ENCODE measurements at places on chromosomes 4 and X.
A peak's percentile ranks its signal among the peaks of the same experiment; 100 is the strongest.

- no peak for DNase-seq
Measured at GRCh38 chr4:159444678-159445077, 341.8 kb downstream of the RAPGEF2 start.

DNA sequence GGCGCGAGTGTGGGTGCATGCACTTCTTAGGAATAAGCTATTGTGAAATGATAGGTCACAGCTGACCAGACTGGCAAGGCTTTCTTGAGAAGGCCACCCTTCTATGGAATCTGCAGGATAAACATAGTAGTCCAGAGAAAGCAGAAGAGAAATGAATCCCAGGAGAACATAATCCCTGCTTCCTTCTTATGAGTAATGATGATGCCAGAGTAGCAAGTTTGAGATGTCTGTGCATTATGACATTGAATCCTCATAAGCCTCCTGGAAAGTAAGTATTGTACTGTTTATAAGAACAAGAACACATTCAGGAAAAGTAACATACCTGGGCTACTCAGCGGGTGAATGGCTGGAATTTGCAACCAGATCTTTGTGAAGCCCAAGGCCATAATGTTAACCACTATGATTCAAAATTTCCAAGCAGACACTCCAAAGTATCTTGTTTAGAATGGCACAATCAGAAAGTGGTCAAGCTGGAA, 272.1 kb upstream of the HS3ST1 start:
- no peak for DNase-seq

DNA sequence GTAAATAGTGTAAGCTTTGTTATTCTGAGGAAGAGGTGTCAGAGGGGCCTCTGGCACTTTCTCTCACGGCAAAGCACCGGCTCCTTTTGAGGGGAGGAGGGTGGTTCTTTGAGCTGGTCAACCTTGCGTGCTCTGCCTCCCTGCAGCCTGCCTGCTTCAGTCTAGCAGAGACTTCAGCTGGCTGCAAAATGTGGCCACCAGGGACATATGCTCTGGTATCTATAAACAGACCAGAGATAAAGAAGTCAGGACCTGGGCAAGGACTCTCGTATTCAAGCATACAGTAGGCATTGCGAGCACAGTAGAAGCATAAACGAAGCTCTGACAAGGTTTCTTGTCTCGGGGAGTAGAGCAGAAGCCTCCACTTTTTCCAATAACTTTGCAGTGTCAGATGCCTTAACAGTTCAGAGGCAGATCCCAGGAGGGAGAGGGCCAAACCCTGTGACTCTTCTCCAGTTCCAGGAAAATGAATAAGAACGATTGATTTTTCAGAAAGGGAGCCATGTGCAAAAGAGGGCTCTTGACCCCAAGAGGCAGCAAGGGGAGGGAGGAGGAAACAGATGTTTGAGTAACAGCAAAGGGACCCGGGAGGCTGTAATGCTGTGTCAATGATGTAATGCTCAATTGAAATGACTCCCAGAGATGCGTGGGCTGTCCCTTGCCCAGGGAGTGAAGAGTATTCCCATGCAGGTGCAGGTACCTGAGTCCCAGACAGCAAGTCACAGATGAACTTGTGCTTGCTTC, 57.9 kb upstream of the TEX13D start:
- no peak for DNase-seq

DNA sequence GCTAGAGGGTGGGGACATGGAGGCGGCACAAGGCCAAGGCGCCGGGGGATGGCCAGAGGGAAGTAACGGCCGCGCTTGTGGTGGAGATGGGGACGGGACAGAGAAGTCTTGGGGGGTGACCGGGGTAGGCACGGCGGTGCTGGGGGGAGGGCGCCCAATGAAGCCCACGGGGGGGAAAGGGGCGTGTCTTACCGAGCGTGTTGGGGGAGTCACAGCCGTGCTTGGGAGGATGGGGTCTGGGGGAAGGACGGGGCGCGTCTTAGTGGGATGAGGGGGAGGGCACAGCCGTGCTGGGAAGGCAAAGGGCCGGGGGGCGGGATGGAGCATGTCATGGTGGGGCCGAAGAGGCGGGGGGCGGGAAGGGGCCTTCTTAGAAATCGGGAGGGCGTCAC, 952 bp downstream of the ARSD start:
- peak; percentile 9 for DNase-seq

- no peak for DNase-seq
Measured at GRCh38 chrX:73448379-73448778, 1.5 kb downstream of the CDX4 start.

GRCh38 chr4:146347822-146348221, 133.5 kb downstream of the REELD1 start:
- DNase-seq = no peak

- no peak for DNase-seq
Measured at GRCh38 chrX:25105221-25105620, 89.5 kb upstream of the ARX start.

- DNase-seq = peak; percentile 5
Measured at GRCh38 chrX:133921764-133922389, 63.5 kb downstream of the GPC3 start.

GRCh38 chr4:13182133-13182532, 302.0 kb downstream of the RAB28 start:
- no peak for DNase-seq

DNA sequence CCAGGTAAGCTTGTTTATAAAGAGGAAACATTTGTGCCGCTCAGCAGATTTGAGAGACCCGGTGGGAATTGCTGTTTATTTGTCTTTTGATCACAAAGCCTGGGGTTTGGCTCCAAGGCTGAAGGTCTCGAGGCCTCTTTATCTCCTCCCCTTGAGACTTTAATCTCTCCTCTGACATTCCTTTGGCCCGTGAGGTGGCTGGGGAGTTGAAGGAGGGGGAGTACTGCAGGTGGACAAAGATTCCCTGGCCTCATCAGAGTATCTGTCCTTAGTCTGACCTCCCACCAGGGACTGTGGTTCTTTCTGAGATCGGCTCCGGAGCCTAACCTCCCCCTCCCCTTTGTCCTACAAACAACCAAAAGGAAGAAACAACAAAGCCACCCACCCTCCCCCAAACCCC, 216.5 kb downstream of the MID1IP1 start:
- DNase-seq = no peak

DNA sequence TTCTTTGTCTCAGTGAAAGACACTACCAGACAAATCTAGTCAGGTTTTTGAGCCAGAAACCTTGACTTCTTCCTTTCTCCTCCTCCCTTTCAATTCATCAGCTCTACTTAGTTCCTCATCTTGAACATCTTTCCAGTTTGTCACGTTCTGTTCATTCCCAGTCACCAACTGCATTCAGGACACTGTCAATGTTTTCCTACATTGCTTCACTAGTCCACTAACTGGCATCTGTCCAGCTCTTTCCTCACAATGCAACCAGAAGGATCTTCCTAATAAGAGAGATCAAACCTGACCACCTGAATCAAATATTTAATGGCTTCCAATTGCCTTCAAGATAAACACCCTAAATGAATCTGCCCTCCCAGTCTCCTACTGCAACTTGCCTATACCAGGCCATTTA, 52.5 kb downstream of the SYNPO2 start:
- no peak for DNase-seq

DNA sequence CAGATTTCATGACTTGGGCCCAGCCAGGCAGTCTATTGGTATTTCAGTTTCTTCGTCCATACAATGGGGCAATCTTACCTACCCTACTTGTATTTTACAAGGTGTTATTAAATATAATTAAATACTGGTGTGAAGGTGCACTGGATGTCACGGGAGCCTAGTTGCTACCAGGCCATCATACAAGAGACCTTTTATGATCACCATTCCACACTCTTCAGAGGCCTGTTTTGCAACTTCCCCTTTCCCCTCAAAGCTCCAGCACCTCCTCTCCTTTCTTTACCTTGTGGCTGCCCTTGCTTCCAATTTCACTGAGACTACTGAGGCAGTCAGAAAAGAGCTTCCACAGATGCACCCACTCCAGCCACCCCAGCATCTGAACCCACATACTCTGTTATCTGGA, 93.8 kb upstream of the HELT start:
- DNase-seq = no peak

- no peak for DNase-seq
Measured at GRCh38 chr4:92305148-92305877, 1.5 kb downstream of the GRID2 start.

GRCh38 chrX:120753413-120754251, 122.0 kb downstream of the CT47B1 start:
- DNase-seq = no peak

GRCh38 chrX:10759141-10759799, 138.9 kb upstream of the MID1 start:
- no peak for DNase-seq

DNA sequence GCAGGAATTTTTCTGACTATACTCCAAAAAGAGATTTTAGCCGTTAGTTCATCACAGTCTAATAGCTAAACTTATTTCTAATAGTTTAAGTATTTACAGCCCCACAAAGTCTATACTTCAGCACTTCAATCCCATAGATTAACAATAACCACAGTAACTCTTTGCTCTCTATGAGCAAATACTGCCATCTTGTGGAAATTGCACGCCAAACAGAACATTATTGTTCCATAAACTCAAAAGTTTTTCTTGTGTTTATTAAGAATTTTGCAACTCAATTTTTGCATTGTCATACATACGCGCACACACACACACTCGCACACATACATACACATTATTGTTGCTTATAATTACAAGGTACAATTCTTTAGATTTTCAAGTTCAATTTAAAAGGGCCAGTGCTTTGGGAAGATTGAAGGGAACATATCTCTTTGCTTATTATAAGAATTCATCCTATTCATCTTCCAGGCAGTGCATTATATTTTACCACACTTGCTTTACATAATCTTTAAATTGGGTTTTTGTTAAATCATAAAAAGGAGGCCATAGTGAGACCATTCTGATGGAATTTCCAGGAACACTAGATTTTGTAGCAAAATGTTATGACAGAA, 63.8 kb upstream of the ATOH1 start:
- DNase-seq = peak; percentile 2

DNA sequence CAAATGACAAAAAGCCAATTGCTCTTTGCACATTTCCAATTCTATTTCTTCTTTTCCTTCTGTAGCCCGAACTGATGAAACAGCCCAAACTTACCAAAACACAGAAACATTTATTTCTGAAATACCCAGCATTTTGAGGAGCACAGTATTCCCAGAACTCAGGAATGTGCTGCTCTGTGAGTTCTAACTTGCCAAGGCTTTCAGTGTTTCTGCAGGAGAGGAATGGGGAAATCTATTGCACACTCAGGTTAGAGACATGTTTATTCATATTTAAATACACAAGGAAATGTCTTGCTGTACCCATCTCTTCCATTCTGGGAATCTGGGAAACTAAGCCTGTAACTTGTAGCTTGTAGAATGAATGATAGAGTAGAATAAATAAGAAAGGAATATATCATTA, 10.7 kb downstream of the TMPRSS11D start:
- no peak for DNase-seq

GRCh38 chr4:11271263-11271662, 157.4 kb downstream of the HS3ST1 start:
- no peak for DNase-seq

DNA sequence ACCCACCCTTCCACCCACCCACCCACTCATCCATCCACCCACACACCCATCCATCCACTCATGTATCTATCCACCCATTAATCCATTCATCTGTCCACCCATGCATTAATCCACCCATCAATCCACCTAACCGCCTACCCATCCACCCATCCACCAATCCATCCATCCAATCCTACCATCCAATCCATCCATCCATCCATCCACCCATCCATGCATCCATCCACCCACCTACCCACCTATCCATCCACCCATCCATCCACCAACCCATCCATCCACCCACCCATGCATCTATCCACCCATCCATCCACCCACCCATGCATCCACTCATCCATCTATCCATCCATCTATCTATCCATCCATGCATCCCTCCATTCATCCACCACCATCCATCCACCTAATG, 34.8 kb upstream of the AFAP1 start:
- DNase-seq = no peak

DNA sequence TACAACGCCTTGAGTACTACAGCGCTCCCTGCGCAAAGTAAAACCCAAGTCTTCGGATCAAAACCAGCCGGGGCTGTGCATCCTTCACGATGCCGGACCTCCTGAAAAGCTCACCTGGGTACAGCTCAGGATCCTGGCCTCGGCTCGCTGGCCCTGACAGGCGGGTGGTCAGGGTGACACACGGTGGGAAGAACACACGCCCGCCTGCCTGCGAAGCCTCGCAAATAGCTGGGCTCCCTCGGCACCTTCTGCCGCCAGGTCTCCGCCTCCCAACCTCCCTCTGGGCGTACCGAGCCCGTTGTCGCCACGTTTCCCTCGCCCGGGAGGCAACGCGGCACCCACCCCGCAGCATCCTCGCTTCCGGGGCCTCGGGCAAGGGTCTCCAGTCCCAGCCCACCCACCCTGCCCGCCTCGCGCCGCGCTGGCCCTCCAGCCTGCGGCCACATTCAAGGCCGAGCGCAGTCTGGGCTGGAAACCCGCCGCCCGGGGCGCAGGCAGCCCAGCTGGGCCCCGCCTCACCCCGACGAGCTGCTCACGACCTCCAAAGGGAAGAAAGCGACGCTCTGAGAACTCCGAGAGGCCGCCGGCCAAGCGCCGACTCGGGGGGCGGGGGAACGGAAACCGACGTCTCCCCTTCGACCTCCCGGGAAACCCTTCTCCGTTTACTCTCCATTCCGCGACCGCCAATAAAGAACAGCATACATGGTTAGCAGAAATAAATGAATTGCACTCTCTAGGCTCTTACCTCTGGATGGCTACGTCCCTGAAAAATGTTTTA, 511 bp downstream of the PPM1K start:
- DNase-seq = peak; percentile 23

GRCh38 chrX:567891-568290, 62.7 kb upstream of the SHOX start:
- no peak for DNase-seq

GRCh38 chrX:120302434-120302833, 8.8 kb downstream of the TMEM255A start:
- no peak for DNase-seq

DNA sequence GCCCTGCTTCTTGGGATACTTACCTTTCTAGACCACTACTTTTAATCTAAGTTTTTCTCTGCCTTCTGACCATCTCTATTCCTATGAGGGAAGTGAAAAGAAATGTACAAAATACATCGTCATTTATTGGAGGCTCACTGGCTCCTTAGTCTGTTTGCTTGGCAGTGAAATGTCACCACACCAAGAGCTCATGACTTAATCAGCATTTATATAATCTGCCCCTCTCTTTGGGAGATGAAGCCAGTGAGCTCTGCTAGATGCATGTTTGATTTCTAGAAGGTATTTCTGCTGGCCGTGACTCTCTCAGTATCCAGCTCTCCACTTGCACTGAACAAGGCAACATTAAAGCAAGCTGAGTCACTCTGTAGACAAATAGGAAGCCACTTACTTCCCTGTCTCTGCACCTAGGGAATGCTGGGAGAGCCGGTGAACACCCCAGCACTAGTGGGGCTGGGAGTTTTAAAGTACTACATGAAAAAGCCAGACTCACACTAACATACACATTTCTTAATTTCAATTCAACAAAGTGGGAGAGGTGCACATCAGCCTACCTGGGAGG, 79.1 kb downstream of the MID1IP1 start:
- DNase-seq = no peak

- DNase-seq = no peak
Measured at GRCh38 chrX:2243913-2244460, 256.8 kb downstream of the DHRSX start.

Data from H54 (cell line).